Adrenal gland (tissue), 19 donors: ENCODE measurements at places on chromosomes 16 and 17. TPM values are rescaled to one million over a fixed set of nuclear protein-coding genes. Genes with fewer than 3 reads are reported as not detected.

- DNase-seq: peak; percentile 48
Measured at GRCh38 chr16:84266451-84266850, 26.6 kb upstream of the KCNG4 start.

DNA sequence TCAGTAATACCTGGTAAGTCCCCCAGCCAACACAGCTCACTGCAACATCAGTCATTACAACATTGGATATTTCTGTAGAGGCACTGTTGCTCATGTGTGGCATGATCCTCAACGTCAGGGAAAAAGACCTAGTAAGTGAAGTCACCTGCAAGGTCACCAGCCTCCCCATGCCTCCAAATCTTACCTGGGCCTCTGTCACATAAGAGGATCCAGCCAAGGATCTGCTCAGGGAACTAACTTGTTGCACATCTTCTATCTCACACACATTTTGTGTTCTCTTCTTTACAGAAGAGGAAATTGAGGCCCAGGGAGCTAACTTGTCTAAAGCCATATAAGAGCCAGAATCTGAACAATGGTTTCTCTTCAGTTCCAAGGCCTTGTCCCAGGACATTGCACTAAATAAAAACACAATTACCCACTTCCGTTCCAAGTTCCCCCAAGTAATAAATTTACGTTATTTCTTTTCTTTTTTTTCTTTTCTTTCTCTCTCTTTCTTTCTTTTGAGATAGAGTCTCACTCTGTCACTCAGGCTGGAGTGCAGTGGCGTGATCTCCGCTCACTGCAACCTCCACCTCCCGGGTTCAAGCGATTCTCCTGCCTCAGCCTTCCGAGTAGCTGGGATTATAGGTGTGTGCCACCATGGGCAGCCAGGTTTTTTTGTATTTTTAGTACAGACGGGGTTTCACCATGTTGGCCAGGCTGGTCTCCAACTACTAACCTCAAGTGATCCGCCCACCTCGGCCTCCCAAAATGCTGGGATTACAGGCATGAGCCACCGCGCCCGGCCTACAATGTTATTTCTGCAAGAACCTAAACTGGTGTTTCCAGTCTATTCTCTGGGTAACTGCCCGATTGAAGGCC is 1.3 kb downstream of the SHMT1 start:
- DNase-seq: no peak

Gene IRX6
- 0.13 TPM for total RNA-seq

DNA sequence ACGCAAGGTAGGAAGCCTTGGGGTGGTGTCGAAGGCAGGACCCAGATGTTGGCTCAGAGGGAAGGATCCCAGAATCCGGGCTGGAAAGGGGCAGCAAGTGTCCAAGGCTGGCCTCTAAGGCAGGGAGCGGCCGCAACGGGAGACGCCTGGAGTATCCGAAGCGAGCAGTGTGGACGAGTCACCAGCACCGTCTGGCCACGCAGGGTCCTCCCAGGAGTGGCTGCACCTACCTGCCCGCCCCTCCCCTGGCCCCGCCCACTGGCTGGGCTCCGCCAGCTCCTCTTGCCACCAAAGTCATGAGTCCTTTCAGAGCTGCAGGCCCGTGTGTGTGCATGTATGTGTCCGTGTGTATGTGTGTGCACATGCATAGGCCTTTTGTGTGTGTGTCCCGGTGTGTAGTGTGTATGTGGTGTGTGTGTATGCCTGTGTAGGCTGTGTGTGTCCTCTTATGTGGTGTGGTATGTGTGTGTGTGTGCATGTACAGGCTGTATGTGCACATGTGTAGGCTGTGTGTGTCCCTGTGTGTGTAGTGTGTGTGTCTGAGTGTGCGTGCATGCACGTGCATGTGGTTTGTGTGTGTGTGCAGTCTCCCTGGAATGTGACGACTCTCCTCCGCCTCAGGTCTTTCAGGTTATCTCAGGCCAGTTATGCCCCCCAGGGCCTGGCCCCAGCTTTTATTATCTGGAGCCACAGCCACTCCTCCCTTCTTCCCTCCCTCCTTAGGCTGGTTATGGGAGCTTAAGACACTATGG is at the start of gene PRSS8:
PRSS8 (minus strand) TSS at position 193 of the 752 bp plus-strand sequence. CDS start 229 bp downstream, outside the sequence.
- DNase-seq: peak; percentile 26

- DNase-seq: no peak
Measured at GRCh38 chr17:2282297-2282873, 21.2 kb downstream of the SMG6 start.
